B cell (primary cell): ENCODE measurements at places on chromosomes 5 and 9.
A peak's percentile ranks its signal among the peaks of the same experiment; 100 is the strongest.

- no peaks in the 10 kb centered on the region for H3K27me3 ChIP-seq
- H3K4me3 ChIP-seq: no peak overlapping the region
- peaks cover 7% of the 10 kb centered on the region for H3K36me3 ChIP-seq
- DNase-seq: no peak
- no peaks in the 10 kb centered on the region for H3K4me1 ChIP-seq
Measured at GRCh38 chr5:37436146-37436934, 57.2 kb downstream of the WDR70 start.

GRCh38 chr5:29518176-29518575 lies 1675.3 kb upstream of the CDH6 start:
- H3K36me3 ChIP-seq: no peaks in the 10 kb centered on the region
- H3K4me1 ChIP-seq: no peaks in the 10 kb centered on the region
- DNase-seq: no peak

DNA sequence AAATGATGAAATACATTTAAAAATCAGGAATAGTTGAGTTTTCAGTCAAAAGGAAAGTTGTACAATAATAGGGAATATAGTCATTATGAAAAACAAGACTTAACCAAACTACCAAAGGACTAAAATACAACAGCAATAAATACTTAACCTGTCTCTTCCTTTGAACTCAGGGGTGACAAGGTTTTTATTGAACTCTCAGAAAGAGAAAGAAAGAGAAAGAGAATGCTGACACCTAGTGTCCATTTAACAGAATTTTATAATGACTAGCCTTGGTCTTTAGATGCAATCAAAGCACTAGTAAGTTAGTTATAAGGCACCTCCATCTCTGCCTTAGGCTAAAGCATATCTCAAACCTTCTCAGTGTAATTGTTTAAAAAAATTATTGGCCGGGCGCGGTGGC lies 47.5 kb downstream of the UIMC1 start:
- H3K4me1 ChIP-seq: no peaks in the 10 kb centered on the region
- H3K4me3 ChIP-seq: no peak overlapping the region
- H3K36me3 ChIP-seq: peaks cover 2% of the 10 kb centered on the region
- H3K27me3 ChIP-seq: no peaks in the 10 kb centered on the region
- no peak overlapping the region for H3K27ac ChIP-seq

GRCh38 chr5:142641711-142642110 lies 44.2 kb downstream of the FGF1 start:
- no peak overlapping the region for H3K4me3 ChIP-seq
- H3K27ac ChIP-seq: no peak overlapping the region
- H3K27me3 ChIP-seq: peaks cover 7% of the 10 kb centered on the region
- no peaks in the 10 kb centered on the region for H3K4me1 ChIP-seq

DNA sequence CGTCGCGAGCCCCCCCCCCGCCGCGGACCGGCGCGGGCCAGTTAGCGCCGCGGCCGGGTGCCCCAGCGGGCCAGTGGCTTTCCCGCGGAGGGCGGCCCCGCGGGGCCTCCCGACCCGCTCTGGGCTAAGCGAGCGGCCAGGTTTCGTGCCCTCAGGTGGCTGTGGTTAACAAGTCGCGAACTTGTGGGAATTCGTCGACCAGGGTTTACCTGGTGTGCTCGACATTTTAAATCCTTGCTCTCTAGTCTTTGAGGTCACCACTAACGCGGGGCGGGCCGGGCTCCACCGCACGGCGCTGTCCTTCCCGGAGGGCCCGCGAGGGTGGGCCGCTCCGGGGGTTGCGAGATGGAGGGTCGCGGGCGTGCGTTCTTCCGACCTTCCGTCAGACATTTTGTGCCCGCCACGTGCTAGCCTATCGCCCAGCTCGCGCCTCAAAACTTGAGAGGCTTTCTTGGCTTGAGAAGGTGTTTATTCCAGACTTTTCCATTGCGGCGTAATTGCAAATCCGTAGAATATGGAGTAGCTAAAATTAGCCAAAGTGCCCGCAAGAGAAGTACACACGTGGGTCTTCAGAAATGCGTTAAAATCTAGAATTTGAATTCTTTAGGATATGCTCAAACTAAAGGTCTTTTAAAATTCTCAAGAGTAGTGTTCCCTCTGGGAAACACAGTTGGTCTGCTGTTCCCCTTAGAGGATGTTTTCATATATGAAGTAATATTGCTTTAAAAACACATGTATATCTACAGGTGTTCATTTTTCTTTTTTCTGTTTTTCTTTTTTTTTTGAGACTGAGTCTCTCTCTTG lies 2.1 kb downstream of the ANP32B start:
- H3K36me3 ChIP-seq: no peaks in the 10 kb centered on the region
- peak overlapping the region; percentile 90 for H3K27ac ChIP-seq
- DNase-seq: no peak
- H3K4me3 ChIP-seq: no peak overlapping the region
- H3K27me3 ChIP-seq: no peaks in the 10 kb centered on the region

GRCh38 chr5:2538169-2538568 lies 213.3 kb downstream of the IRX2 start:
- no peaks in the 10 kb centered on the region for H3K4me1 ChIP-seq
- no peak overlapping the region for H3K27ac ChIP-seq
- no peaks in the 10 kb centered on the region for H3K36me3 ChIP-seq

GRCh38 chr9:7154650-7155049 lies 396.9 kb downstream of the KDM4C start:
- H3K27me3 ChIP-seq: no peaks in the 10 kb centered on the region
- H3K36me3 ChIP-seq: peaks cover 22% of the 10 kb centered on the region
- DNase-seq: no peak
- H3K4me3 ChIP-seq: no peak overlapping the region

DNA sequence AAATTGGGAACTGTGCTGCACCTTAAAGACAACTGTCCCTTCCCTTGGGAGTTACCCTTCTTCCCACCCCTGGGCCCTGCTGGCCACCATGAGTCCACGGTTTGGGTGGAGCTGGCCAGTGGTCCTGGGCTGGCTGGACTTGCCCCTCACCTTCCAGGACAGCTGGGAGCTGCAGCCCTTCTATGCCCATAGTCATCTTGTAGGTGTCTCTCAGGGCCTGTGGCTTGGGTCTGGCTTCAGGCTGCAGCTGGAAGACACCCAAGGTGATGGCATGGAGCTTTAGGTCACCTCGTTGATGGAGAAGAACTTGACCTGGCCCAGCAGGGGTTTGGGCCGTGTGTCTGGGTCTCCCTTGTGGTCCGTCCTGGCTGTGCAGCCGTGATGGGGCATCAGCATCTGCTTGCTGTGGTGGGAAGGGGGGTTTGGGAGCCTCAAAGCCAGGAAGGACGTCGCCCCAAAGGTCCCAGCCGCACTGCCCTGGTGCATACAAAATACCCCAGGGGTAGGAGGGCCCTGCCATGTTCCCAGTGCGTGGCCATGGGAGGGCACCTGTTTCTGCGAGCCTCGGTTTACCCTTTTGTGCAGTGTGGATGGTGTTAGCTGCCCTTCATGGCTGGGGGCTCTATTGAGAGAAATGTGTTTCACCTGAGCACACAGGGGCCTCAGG lies 8.9 kb downstream of the WNK2 start:
- H3K27ac ChIP-seq: no peak overlapping the region
- no peaks in the 10 kb centered on the region for H3K36me3 ChIP-seq
- H3K4me3 ChIP-seq: no peak overlapping the region
- DNase-seq: no peak

DNA sequence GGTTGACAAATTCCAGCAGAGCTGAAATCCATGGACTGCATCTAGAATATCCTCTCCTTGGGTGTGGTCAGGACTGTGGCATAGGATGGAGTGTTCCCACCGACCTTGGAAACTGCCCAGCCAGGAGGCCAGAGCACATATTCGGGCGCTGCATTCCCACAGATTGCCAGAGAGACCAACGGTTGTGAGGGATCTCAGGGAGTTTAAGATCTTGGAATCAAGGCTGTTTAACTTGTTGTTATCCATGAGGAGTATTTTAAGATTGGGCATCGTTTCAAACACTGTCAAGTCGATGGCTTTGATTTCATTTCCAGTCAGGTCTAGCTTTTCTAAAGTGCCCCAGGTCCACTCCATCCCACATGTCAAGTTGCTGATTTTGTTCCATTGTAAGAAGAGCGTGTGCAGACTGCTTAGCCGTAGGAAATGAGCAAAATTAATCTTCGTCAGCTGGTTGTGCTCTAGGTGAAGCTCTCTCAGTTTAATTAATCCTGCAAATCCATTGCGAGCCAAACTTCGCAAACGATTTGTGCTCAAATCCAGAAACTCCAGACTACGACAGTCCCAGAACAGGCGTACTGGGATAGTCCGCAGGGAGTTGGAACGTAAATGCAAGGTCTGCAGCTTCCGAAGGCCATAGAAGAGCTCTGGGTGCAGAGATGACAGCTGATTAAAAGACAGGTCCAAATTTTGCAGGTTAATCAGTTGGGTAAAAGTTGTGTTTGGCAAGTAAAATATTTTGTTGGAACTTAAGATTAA lies 1.5 kb downstream of the LRRTM2 start:
- H3K27me3 ChIP-seq: no peaks in the 10 kb centered on the region
- no peaks in the 10 kb centered on the region for H3K4me1 ChIP-seq
- H3K36me3 ChIP-seq: no peaks in the 10 kb centered on the region

DNA sequence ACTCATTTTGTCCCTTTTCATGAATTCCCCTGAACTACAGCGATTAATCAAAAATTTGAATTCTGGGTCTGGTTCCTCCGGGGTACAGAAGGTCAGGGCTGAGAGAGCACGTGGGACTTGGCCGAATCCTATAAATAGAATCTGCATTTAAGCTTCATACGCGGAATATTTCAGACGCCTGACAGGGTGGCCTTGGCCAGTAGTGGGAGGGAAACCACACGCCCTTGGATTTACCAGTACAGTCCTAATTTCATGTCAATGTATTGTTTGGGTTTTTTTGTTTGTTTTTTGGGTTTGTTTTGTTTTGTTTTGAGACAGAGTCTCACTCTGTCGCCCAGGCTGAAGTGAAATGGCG lies 21.5 kb upstream of the NIPBL start:
- H3K36me3 ChIP-seq: no peaks in the 10 kb centered on the region
- DNase-seq: no peak
- no peak overlapping the region for H3K4me3 ChIP-seq
- H3K27ac ChIP-seq: no peak overlapping the region
- H3K4me1 ChIP-seq: no peaks in the 10 kb centered on the region

GRCh38 chr5:120062515-120062917 lies 401.6 kb upstream of the PRR16 start:
- H3K27ac ChIP-seq: no peak overlapping the region
- H3K27me3 ChIP-seq: no peaks in the 10 kb centered on the region

DNA sequence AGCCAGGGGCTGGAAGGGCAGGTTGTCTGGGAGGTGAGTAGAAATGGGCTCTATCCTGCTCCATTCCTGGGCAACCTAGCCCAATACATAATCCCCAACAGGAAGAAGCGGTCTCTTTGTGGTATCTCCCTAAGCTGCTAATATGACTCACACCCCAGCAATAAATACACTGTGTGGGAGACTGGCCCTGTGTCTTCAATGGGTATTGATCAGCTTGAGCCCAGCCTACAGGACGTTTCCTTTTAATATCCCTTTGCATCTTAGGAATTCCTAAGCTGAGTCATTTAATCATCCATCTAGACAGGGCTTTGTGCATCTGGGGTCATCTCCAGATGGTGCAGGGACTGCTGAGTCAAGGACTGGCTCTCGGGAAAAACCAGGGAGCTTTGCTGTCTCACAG lies 207.0 kb upstream of the PANK3 start:
- H3K36me3 ChIP-seq: no peaks in the 10 kb centered on the region
- no peak overlapping the region for H3K4me3 ChIP-seq
- DNase-seq: no peak
- H3K4me1 ChIP-seq: no peaks in the 10 kb centered on the region
- H3K27me3 ChIP-seq: no peaks in the 10 kb centered on the region
- H3K27ac ChIP-seq: no peak overlapping the region

DNA sequence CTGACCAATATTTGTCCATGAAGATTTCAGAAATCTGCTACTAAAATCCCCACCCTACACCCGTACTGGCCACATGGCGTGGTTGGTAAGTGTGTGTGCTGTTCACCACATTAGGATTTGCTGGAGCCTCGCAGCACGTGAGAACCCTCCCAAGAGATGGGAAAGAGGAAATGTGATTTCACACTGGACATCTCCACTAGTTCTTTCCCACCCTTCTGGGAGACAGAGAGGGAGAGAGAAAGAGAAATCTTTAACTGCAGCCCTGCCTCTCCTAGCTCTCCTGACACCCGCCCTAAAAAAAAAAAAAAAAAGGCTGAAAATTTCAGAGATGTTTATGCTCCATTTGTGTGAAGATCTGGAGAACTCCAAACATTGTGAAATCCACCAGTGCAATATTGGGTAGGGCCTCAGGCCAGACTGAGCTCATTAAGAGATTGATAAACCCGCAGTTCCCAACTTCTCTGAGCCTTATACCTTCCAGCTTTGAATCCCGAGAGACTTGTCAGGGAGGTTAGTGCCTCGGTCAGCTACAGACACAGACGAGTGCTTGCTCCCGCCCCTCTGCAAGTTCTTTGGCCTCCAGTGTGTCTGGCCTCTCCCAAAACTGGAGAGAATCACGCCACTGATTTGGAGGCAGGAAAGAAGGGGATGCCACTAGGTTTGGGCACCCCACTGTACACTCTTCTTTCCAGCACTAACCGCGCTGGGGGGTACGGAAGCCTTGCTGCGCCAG lies 1.9 kb downstream of the SPRY4 start:
- no peak overlapping the region for H3K27ac ChIP-seq
- no peak overlapping the region for H3K4me3 ChIP-seq
- no peaks in the 10 kb centered on the region for H3K36me3 ChIP-seq
- no peak for DNase-seq
- H3K27me3 ChIP-seq: no peaks in the 10 kb centered on the region
- H3K4me1 ChIP-seq: peaks cover 30% of the 10 kb centered on the region

DNA sequence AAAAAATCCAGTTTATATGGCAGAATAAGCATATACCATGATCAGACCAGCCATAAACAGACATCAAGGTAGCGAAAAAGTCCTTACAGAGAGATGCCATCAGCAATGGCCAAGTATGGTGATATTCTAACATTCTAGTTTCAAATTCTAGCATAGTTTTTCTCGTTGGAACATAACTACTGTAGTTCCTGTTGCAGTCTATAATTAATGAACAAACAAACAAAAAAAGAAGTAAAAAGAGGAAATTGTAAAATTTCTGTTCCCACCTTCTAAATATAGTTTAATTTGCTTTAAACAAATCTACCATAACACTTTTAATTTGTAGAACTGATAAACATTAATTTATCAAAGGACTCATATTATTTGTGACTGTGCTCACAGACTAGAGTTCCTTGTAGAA lies 9.9 kb upstream of the CD180 start:
- peak overlapping the region; percentile 42 for H3K4me3 ChIP-seq
- peak; percentile 60 for DNase-seq
- H3K27ac ChIP-seq: peak overlapping the region; percentile 88
- H3K27me3 ChIP-seq: no peaks in the 10 kb centered on the region
- H3K36me3 ChIP-seq: no peaks in the 10 kb centered on the region
- peaks cover 80% of the 10 kb centered on the region for H3K4me1 ChIP-seq

DNA sequence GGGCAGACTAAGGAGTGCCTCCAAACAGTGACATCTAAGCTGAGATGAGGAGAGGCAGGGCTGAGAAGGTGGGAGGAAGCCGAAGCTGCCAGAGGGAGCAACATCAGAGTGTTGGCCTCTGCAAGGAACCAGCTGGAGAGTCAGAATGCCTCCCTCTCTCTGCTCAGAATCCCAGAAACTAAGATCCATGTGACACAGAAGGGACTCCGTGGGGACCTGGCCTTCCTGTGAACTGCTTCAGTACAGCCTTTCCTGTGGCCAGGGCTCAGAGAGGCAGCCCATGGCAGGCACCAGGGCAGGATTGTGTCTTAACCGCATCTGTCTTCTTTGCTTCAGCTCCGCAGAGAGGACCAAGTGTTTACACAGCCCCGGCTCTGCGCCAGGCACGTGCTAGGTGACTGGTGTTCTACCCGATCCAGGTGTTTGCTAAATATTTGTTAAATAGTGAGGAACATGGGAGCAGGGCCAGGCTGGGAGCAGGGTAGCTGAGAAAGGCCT lies 33.5 kb downstream of the KCNMB1 start:
- peaks cover 12% of the 10 kb centered on the region for H3K27me3 ChIP-seq
- no peaks in the 10 kb centered on the region for H3K36me3 ChIP-seq
- no peak overlapping the region for H3K27ac ChIP-seq
- no peak for DNase-seq
- peaks cover 15% of the 10 kb centered on the region for H3K4me1 ChIP-seq
